ENCODE measurements at places on chromosomes 5 and 9.

DNA sequence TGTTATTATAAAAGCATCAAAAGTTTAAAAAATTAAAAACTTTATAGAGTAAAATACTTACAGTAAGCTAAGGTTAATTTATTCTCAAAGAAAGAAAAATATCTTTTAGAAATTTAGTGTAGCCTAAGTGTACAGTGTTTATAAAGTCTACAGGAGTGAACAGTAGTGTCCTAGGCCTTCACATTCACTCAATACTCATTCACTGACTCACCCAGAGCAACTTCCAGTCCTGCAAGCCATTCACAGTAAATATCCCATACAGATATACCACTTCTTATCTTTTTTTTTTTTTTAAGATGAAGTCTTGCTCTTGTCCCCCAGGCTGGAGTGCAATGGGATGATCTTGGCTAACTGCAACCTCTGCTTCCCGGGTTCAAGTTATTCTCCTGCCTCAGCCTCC, 73.1 kb upstream of the FST start:
- DNase-seq = no peak

DNA sequence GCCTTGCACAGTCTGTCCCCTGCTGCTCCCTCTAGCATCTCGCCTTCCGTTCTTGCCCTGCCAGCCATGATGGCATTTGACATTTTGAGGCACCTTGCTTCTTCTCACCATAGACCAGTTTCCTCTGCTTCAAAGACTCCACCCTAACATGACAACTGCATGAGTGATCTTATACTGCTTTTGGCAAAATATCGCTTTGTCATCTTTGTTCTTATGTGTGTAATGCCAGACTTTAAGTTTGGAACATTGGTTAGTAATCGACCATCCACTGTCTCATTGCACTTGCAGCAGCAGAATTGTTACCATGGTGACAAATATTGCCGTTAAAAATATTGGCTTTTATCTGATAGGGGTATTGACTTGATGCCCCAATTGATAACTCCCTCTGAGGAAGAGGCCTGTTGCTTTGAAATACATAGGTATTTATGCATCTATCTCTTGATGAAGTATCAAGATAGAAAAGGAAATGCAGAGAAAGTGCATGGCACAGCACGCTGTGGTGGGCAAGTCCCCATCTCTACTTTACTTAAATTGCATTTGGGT, 6.8 kb downstream of the GARIN3 start:
- DNase-seq = no peak

GRCh38 chr5:39023121-39023520, 51.1 kb downstream of the RICTOR start:
- DNase-seq = no peak

DNA sequence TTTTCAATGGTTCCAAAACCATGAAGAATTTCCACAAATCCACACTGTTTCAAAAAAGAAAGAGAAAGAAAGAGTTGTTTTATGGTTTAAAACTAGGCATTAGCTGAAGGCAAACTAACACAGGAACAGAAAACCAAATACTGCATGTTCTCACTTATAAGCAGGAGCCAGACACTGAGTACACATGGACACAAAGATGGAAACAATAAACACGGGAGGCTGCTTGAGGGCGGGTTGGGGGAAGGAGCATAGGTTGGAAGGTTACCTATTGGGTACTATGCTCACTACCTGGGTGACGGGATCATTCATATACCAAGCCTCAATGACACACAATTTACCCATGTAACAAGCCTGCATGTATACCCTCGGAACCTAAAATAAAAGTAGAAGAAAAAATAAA, 45.0 kb downstream of the SEMA6A start:
- DNase-seq = no peak

DNA sequence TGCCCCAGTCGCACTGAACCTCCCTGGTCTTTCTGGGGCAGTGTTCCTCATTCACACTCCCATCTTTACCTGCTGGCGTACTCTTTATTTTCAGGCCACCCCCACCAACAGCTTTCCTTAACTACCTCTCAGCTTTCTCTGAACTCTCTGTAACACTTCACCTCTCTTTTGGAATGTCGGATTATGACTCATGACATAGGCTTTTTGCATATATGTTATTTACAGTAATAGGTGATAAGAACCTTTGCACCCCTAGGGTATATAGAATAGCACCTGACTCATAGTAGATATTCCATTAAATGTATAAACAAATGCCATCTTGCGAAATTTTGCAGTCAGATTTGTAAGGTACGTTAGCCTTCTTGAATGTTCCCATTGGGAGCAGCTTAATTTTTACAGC, 52.9 kb upstream of the MIER3 start:
- DNase-seq = no peak

- DNase-seq = peak; percentile 7
Observed at GRCh38 chr5:40436535-40437237, 243.0 kb upstream of the PTGER4 start.

DNA sequence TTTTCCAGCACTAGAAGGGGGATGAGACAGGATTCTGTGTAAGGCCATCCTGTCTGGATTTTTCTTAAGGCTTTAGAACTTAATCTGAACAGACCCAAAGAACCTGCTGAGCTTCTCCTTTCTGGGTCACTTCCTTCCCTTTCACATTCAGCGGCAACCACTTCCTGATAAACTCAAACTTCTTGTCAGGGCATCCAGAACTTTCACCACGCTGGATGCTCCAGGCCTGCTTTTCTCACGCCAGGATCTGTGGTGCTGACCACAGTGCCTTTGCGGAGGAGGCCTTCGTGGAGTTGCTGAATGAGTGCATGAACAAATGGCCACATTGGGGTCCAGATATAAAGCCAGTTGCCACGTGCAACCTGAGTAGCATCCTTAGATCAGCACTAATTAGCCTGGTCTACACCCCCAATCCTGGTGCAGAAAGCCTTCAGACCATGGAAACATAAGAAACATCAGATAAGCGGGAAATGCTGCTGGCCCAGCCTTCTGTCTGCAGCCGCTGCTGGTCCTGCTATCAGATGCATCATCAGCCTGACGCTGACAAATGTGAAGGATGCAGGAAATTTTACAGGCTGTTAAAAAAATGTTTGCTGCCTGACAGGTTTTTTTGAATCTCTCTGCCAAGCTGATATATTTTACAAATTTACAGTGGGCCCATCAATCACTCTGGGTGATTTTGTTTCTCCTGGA, 75.3 kb upstream of the BARHL1 start:
- no peak for DNase-seq

GRCh38 chr5:96142786-96143434, 181.3 kb upstream of the ELL2 start:
- DNase-seq = no peak

- no peak for DNase-seq
Observed at GRCh38 chr5:50582699-50583098, 83.7 kb upstream of the PARP8 start.

GRCh38 chr9:126856326-126856877, 4.0 kb upstream of the ZBTB34 start:
- no peak for DNase-seq

GRCh38 chr9:32455738-32456137, 70.3 kb downstream of the RIGI start:
- no peak for DNase-seq

DNA sequence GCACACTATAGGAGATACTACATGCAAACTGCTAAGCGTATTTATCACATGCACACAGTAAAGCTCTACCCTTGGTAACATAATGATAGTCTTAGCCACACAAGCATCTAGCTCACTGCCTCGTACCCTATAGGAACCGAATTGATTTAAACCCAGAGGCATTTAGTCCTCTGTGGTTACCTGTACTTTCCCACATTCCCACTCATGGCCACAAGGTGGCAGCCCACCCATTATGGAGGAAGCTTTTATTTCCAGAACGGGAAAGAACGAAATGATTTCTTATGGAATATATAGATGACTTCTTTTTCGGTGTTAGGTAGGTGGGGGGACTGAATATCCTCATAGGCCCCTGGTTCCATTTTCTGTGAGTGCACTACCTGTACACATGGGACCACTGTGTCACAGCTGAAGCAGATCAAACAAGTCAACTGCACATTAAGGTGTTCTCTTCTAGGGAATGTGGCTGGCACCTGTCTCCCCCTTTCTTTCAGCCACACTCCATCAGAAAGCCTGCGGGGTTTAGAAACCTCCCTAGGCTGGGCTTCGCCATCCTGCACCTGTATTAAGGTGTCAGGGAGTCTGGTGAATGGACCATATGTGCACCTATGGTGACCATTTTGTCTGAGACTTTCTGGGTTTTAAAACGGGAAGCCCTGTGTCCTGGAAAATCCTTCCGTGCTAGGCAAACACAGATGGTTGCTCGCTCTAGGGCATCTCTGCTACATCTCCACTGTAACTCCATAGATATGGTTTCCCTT, 313.2 kb downstream of the SLIT3 start:
- DNase-seq = peak; percentile 39

DNA sequence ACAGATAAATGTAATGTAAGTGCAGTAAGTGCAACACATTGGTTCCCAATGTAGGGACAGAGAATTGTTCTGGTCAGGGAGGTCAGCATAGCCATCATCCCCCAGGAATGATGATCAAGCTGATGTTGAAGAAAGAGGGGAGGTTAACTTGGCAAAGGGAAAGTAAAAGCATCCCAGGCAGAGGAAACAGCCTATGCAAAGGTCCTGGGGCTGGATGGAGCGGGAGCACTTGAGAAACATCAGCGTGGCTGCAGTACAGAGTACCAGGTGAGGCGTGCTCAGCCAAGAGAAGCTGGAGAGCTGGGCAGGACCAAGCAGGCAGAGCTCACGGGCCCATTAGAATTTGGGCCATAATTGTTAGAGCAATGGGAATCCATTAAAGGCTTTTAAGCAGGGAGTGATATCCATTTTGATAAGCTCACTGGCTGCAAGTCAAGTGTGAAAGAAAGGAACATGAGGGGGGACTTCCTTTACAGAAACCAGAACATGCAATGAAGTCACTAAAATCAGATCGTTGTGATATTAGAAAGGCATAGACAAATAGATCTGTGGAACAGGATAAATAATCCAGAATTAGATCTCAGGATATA, 50.1 kb upstream of the HAND1 start:
- DNase-seq = no peak

DNA sequence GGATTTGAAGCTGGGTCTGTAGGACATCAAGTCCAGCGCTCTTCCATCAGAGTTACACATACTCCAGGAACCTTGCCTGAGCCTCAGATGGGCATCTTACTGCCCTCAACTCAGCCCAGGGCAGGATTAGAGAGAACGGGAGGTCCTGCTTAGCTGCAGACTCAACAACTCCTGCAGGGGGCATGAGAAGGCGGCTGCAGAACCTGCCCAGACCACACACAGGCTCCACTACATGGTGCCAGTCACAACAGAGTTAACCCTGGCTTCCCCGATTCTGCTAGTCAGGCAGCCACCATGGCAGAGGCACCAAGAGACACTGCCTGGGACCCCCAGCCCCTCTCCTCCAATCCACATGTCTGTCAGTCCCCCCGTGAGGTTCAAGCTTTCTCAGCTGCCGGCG, 23.9 kb upstream of the CPLX2 start:
- no peak for DNase-seq

DNA sequence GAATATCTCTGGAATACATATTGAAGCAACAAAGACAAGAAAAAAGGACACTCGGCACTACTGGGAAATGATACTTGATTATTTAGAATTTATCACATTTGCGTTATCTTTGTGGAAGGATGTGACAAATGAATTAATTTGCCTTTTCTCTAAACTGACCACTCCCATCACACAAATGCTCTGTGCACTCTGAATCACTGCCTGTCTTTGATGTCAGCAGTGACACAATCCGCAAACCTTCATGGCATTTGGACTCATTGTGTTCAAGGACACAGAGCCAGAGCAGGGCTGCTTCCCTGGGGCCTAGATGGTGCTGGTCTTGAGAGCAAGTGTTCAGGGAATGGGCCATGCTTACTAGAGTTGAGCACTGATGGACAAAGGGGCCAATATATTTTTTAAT, 4.9 kb upstream of the KIF4B start:
- no peak for DNase-seq

DNA sequence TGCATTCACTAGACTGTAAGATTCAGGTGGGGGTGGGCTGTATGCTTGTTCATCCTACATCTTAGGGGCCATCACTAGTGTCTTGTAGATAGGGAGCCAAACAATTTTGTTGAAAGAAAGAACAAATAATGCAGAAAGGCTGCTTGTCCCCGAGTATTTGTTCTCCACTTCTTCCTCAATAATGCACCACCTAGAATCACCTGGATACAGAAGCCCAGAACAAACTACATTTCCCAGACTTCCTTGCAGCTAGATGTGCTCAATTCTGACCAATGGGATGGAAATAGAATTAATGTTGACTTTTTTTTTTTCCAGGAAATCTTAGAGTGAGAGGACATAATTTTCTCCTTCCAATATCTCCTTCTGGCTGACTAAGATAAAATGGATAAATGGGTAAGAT, 38.9 kb upstream of the TNFSF8 start:
- DNase-seq = no peak

GRCh38 chr5:82745016-82745415, 332.2 kb downstream of the TMEM167A start:
- DNase-seq = no peak

DNA sequence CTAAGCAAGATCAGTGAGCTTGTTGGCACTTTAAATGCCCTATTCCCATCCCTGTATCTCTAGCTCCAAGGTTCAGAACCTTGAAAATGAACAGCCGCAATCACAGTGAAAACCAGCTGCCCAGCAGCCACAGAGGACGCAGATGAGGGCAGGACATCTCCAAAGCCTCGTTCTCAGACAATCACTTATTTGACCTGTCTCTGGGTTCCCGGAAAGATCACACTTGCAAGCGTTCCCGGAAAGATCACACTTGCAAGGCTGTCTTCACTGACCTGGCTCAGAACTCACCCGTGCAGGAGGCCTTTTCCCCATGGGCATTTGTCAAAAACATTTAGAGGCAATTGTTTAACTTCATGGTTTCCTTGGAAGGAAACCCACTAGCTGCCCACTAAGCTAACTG, 25.7 kb downstream of the IPPK start:
- DNase-seq = no peak

DNA sequence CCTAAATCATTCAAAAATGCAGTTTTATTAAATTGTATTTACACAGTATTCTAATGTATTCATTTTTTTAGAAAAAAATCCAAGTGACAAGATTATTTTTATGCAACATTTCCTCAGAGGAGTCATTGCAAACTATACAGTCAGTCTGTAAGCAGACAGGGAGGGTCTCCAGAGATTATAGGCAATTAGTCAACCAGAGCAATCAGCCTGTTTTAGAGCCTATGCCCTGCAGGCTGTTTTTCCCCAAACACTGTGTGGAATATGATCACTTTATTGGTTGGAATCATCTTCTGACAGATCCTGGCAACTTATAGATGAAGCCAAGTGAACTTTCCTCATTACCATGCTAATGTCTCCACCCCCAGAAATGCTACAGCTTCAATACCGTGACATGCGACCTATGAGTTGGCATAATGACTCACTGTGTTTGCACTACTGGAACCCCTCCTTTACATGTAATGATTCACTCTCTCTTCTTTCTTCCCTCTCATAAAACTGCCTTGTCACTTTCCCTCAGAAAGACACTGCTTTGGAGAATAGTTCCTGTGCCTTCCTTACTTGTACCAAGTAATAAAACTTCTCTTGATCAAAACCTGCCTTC, 577.7 kb upstream of the FTMT start:
- DNase-seq = no peak

DNA sequence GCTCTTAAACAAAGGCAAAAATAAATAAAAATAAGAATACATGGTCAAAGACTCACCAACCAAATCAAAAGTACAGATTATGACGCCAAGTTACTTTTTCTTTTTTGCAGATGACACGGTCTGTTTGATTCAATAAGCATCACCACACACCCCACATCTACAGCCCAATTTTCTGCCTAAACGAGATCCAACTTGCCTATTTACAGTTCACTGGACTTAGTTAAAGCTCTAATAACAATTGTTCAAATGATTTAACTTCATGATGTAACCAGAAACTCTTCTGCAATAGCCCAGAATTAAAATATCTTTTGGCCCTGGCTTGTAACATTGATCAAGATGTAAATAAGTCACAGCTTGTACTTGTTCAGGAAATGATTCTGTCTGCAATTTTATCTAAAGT, 590.3 kb upstream of the C9orf72 start:
- no peak for DNase-seq

Measured in germinal center (tissue), 1 donor.